Stimulated activated CD4-positive, alpha-beta T cell treated with anti-CD3 and anti-CD28 coated beads, TNF-alpha, amount 100 ng/mL, for 1 hour (primary cell): ENCODE measurements at places on chromosomes 5 and 9.

DNA sequence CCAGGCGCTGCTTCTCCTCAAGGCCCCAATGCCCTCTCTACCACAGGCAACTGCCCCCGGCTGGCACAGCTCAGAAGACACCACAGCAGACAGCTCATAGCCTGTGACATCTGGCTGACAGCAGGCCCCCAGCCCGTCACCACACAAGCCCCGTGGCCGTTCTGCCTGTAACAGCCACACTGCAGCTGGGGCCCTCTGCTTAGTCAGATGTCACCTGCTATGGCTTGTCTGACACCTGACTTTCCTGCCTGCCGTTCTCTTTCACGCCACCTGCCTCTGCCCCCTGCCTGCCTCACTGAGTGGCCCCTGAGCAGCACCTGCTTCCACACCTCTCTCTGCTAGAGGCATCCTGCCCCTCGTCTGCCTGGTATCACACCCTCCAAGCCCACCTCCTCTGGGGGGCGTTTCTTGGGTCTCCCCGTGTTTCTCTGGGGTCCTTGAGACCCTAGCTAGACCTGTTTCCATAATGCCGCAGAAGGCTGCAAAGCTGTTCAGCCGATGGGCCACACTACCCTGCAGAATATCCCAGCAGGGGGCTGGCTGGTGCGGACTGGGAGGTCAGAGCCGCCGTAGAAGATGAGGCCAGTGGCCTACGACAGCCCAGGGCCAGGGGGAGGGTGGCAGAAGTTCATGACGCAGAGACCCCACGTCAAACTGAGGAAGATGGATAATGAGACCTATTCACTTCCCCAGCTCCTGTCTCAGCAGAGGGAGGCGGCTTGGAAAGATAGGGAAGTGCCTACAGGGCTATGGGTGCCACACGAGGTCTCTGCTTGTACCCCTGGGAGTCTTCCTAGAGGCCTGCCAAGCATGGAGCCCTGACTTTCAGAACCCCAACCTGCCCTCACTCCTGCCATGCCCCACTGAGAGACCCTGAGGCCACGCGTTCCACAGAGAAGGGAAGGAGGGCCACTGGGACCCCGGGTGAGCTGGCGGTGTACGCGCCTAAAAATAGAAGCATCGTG, 95.1 kb downstream of the ZNF354C start:
- no peak for DNase-seq

DNA sequence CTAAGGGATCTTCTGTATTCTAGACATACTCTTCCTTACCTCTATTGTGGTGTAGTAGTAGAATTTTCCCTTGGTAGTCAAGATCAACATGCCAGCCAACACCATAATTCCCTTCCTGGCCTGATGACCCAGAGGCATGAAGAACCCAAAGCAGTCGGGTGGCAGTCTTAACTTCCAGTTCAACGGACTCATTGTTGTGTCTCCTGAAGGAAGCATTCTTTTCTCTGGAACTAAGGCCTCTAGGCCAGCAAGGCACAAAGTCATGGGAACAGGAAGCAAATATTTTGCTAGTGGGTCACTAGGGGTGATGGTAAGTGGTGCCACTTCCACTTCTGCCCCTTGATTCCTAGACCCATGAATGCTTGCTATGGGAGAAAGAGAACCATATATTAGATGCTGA, 55.2 kb upstream of the DAPK1 start:
- DNase-seq, result no peak

DNA sequence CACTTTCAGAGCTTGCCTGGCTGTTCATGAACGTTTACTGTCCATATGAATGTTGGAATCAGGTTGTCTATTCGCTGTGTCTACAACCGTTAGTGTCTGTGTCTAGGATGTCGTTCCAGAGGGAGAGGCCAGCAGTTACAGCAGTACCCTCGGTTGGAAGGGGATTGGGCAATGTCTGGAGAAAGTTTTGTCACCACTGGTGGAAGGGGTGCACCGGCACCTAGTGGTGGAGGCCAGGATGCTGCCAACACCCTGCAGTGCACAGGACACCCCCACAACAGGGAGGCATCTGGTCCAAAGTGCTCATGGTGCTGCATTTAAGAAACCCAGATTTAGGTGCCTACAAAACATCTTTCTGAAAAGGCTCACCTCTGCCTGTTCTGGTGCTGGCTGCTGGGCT, 220.7 kb downstream of the FANCC start:
- DNase-seq, result no peak

GRCh38 chr9:137987244-137988030, 109.9 kb downstream of the CACNA1B start:
- no peak for DNase-seq

- DNase-seq, result no peak
Measured at GRCh38 chr9:98766586-98766985, 29.8 kb downstream of the ANKS6 start.

DNA sequence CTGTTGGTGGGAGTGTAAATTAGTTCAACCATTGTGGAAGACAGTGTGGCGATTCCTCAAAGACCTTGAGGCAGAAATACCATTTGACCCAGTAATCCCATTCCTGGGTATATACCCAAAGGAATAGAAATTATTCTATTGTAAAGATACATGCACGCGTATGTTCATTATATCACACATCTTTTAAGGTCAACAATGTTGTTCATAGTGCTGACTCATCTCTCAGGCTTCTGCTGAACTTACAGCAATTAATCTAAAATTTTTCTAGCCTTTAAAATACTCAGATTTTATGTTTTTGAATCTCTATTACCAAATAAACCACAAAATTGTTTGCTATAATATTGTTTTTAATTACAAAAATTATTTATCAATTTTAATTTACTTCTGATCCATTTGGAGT, 38.8 kb upstream of the ZNF618 start:
- no peak for DNase-seq

DNA sequence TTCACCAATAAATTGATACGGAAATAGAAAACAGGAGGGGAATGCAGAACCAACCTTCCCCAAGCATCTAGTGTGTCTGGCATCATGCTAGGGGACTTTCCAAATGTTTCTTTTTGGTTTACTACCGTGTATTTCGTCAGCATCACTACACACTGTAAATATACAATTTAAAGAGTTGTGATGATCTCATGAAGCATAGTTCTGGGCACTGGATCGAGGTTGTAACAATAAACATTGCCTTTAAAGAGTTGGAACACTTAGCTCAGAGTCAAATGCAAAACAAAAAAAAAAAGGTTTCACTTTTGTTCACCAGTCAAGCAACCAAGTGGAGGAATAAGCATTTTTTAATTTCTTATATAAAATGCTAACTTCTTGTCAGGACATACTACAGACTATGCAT, 2.9 kb upstream of the SCAI start:
- no peak for DNase-seq

- no peak for DNase-seq
Measured at GRCh38 chr5:3317051-3317795, 278.4 kb upstream of the IRX1 start.

DNA sequence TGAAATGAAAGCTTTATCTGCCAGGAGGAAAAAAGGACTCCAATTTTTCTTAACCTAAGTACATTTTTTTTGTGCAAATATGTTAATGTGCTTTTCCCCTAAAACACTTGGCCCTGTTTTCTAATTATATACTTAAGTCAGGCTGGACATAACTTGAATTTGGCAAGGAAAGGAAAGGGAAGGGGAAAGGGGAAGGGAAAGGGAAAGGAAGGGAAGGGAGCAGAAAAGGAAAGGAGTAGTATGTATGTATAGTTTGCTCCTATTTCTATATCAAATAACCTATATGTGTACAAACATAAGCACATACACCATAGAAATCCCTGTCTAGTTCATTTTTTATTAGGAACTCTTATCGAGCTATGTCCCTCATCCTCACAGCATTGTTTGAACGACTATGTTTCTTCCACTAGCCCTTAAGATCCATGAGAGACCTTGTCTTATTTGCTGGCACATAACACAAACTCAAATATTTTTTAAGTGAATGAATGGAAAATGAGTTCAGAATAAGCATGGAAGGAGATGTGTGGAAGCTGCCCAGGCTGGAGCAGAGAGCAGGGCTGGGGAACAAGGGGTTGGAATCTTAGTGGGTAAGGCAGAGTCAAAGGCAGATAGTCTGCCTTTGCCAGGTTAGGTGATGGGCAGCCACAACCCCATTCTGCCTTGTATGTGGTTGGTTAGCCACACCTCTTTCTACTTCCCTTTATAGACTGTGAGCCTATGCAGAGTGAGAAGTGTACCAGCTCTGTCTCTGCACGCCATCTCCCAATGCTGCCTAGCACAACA, 70.0 kb downstream of the KLHL3 start:
- DNase-seq, result no peak

- no peak for DNase-seq
Measured at GRCh38 chr9:130872508-130872907, 24.1 kb downstream of the QRFP start.

DNA sequence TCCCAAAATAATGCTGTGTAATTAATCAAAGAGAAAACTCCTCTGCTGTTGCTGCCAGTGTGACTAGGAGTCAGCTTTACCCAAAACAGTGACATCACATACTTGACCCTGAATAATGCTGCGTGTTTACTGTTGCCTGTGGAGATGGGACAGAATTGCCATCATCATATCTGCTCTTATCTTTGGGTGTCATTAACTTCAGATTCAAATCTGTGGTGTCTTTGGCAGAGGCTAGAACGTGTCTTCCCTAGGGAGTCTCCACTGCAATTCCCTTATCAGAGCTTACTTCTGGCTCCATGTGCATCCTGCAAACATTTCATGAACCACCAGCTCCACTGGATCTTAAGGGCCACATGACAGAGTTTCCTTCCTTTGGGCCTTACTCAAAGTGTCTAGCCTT, 88.9 kb upstream of the MRPS30 start:
- no peak for DNase-seq

DNA sequence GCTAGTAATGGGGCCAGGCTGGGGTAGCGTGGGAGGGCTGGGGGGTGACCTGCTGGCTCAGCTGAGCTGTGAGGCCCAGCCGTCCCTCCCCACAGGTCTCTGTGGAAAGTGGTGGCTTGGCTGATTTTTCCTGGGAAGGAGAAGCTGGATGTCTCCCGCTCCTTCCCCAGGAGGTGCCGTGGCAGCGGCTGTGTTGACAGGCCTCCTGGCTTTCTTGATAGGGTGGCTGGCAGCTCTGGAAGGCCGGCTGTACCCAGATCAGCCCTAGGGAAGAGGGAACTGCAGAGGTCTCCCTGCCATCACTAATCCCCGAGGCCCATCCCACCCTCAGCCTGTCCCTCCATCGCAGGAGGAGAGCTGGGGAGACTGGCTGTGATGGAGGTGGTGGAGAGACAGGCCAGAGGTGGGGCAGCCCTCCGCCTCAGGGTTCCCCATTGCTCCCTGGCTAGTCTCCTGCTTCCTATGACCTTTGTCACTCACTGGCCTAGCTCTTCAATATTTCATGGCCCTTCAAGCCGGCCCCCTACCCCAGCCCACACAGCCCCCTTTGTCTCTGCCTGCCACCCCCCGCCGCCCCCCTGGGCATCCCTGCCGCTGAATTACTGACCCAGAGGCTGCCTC, 6.8 kb downstream of the CXXC5 start:
- no peak for DNase-seq

- DNase-seq, result no peak
Measured at GRCh38 chr5:108238936-108239887, 142.7 kb downstream of the FBXL17 start.

- no peak for DNase-seq
Measured at GRCh38 chr5:45385321-45386058, 310.7 kb downstream of the HCN1 start.

DNA sequence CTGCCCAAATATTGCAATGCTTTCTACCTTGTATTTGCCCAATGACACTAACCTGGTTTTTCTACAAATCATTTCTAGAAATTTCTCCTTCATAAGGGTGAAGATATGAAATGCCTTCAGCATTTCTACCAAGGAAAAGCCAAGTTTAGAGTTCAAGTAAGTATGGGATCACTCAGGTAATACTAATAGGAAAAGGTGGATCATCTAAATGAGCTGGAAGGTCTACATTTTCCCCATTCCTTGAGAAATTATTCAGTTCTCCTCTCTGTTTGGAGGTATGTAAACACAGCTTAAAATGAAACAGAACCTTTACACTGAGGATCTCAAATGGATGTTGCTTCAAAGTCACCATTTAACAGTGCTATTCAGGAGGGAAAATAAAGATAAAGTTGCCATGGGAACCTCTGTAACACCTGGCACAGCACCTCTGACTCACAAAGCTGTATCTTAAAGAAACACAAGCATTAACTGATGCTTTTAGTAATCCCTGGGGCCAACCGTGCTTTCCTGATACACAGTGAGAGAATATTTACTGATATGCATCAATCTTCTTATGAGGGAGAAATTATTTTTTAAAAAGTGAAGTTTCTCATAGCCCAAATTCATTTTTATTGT, 161.3 kb downstream of the DRD1 start:
- DNase-seq, result no peak

DNA sequence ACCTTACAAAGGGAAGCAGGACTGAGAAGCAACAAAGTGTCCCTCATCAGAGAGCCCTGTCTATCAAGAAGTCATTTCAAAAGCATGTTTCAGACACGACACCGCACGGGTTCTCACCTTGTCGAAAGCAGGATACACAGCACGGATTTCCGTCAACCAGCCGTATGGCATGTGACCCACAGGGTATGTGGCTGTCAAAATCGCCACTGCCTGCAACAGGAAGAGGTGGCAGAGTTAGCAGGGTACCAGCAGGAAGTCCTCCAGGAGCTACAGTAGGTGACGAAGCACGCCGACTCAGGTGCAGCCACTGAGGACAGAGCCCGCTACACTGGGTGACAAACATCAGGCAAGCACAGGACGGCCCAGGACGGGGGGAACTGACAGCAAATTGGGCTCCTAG, 81.2 kb downstream of the OTULIN start:
- no peak for DNase-seq

GRCh38 chr5:89900346-89900745, 509.2 kb downstream of the CETN3 start:
- no peak for DNase-seq

- no peak for DNase-seq
Measured at GRCh38 chr5:9467199-9468059, 78.4 kb downstream of the SEMA5A start.

DNA sequence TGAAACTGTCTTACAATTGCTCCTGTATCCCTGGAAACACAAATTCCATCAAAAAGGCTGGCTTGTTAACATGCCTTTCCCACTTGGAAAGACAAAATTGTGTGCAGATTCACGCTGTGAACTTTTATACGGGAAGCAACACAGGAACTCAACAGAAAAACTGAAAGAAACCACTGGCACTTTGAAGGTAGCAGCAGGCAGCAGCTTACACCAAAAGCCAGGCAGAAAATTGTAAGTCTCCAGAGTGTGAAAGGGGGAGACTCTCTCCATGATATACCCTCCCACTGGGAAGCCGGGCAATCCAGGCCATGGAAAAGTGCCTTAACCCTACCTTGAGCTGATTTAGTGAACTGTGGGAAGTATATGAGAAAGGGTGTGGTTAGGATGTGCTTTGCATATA, 943.7 kb downstream of the CDH18 start:
- no peak for DNase-seq

DNA sequence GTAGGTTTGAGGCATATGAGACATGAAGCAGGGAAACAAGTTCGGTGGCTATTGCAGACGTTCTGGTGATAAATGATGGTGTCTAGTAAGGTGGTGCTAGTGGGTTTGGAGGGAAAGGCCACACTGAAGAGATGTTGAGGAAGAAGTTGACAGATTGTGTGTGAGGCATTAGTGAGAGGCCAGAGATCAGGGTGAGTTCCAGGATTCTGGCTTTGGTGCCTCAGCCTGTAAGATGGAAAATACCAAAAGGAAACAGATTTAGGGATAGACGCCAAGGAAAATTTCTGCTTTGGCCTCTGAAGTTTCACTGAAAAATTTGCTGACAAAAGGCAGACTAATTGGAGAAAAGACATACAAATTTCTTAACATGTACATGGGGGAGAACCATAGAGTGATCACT, 6.4 kb upstream of the PAIP1 start:
- no peak for DNase-seq

GRCh38 chr5:124806373-124807077, 60.1 kb upstream of the ZNF608 start:
- no peak for DNase-seq
